ENCODE measurements at places on chromosomes 1 and 21.
A peak's percentile ranks its signal among the peaks of the same experiment; 100 is the strongest.

- DNase-seq, result no peak
These were observed 10.9 kb downstream of the NR5A2 start for GRCh38 chr1:200038325-200038980.

DNA sequence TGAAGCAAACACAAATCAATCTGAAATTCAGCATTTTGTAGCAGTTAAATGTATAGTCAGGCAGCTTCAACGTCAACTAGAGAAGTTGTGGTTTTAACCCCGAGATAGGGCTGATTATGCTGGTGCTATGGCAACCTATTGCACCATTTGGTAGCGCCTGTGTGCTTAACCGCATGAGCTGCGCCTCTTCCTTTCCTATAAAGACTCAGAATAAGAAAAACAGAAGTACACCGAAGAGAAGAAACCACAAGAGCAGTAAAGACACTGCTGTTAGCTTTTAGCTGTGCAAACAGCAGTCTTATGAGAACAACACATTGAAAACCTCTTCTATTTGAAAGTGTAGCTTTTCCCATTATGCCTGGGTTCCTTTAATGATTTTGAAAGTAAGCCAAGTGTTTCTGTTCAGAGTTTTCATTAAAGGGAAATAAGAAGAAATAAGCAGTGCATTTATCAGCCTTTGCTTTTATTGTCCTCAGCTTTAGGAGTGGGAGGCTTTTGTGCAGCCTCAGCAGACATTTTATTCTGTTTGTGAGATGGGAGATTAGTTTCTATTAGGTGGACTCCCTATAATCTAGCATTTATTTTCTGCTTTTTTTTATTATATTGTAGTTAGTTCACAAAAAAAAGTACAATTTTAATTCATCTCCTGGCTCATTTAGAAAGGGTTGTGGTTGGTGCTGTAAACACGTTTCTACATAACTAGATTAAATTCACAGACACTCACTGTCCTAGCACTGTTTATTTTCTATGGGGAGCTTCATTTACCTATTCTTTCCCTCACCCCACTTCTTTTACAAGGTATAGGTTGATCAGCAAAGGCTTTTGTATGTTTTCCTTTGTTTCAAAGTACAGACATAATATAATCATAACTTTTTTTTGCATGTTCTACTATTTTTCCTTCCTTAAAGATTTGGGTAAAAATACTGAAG is 43.3 kb downstream of the PTPRC start:
- peak; percentile 14 for DNase-seq

DNA sequence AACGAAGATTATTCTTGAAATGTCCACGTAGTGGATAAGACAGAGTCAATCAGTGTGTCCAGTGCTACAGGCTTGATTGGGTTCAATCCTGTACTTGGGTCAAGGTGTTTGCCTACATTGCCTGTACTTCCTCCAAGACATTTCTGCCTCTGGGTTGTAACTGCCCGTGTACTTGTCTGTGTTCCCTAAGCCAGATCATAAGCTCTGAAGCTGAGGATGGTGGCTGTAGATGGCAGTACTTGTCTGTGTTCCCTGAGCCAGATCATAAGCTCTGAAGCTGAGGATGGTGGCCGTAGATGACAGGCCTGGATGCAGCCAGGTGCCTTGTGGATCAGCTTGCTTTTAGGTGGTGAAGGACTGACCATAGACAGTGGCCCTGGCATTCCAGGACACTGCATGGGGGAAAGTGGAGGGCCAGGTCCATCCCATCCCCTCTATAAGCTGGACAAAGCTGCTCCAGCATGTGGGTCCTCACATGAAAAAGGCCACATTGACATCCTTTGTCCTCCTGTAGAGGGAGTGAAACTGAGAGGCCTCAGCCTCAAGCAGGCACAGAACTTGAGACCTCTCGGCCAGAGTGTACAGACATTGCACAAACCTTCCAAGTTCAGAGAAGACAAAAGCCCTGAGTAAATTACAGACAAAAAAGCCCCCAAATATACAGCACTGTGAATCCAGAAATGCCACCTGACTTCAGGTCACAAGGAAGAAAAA is 2.0 kb upstream of the SRM start:
- no peak for DNase-seq

DNA sequence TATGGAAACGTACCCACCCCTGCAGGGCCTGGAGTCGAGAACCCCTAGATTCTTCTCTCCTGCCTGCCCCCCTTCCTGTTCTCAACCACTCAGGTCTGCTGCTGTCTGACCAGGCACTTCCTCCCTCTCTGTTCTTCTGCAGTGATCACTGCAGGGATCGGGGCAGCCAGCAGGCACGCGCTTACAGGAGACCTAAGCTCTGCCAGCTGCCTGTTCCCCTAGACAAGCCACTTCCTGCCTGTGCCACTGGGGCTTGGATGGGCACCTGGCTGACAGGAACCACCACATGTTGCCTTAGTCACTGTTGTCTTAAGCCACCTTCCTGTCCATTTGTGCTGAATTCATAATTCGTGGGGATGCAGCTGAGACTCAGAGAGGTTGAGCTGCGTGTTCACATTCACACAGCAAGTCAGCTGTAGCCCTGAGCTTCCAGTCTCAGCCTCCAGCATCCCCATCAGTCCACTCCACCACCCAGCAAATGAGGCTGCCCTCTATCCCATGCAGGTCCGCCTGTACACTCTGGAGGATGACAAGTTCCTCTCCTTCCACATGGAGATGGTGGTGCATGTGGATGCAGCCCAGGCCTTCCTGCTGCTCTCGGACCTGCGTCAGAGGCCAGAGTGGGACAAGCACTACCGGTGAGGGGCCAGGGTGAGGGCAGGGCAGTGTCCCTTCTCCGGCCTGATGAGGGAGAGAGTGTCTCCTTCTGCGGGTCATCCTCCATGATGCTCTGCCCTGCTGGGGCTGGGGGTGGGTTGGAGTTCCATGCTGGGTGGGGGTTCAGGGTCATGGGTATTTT is 18.6 kb downstream of the FAM151A start:
- DNase-seq, result no peak

- DNase-seq, result peak; percentile 45
These were observed 13.1 kb downstream of the IL6R start for GRCh38 chr1:154418062-154418921.

- DNase-seq, result no peak
These were observed 11.9 kb upstream of the GPX7 start for GRCh38 chr1:52590266-52590665.

DNA sequence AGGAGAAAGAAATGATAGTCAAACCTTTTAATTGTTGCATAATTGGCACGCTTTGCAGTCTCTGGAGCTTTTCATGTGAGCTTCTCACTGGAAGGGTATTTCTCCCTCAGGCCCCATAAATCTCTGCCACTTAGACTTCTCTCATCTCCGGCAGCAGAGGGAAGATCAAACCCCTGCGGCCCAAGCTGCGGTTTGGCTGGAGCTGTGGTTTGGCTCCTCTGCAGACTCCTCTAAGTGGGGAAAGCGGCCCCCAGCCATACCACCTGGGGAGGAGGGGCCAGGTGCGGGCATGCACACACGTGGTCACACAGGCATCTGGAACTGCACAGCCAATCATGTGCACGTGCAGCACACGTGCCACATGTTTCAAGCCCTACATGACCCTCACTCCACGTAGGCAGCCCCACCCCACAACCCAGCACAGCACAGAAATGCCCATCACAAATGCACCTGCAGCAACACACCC is 58.3 kb downstream of the UBE2T start:
- DNase-seq, result peak; percentile 69
